ENCODE measurements at places on chromosomes 6 and 20.

DNA sequence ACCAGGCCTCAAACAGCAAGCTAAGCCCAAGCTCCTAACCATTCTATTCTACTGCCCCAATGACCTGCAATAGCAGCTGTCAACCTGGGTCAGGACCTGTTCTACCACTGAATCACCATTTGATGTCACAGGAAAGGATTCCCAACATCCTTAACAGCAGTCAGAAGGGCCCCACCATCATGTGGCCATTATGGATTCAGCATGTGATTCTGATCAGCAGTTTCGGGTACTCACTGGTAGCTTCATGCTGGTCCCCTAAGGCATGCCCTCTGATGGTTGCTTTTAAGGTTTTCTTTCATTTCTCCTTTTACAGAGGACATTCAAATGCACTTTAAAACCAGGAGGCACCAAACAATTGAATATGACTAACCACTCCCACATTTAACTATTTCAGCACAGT, 37.3 kb upstream of the MAP7 start:
- no peak for DNase-seq

DNA sequence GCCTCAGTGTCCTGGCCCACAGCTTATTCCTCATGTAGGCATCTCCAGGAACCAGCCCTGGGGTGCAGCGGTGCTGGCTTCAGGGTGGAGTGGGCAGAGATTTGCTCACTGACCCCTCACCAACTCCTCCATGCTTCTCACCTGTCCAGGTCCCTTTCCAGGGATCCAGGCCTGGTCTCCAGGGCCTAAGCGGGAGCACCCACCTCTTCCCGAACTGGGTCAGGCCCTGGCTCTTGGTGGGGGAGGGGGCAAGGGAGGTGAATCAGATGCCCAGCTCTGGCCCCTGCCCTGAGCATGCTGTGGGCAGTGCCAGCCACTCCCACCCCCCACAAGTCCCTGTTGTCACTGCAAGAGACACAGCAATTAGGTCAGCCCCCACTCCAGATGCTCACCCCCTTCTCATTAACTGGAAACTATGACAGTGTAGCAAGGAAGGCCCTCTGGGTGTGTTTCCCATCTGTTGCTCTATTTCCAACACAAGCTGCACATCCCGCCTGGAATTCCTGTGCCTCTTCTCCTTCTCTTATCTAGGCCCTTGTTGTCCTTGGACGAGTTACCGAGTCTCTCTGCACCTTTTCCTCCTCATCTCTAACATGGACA, 37.0 kb downstream of the MDFI start:
- DNase-seq = no peak

GRCh38 chr6:120302041-120302440, 952.5 kb upstream of the MAN1A1 start:
- no peak for DNase-seq

DNA sequence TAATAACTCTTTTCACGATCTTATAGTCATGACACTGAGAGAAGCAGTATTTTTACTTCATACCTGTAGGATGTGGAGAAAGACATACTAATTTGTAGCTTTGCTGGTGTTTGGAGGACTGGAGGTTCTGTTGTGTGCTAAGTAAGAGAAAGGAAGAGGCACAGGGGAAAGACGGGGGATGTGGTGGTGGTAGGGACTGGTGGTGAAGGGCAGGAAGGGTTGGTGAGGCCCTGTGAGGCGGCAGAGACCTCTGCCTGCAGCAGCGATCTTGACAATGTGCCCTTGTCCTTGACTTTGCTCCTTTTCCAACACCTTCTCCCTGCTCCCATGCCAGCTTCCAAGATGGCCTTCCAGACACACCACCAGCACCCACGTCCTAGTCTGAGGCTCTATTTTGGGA, 32.6 kb upstream of the MPC1 start:
- no peak for DNase-seq

- no peak for DNase-seq
Measured at GRCh38 chr6:156464100-156464878, 312.9 kb upstream of the ARID1B start.

- DNase-seq = no peak
Measured at GRCh38 chr6:71011871-71012371, 55.1 kb upstream of the B3GAT2 start.

GRCh38 chr20:50070361-50070760, 42.6 kb downstream of the UBE2V1 start:
- no peak for DNase-seq

- DNase-seq = peak; percentile 9
Measured at GRCh38 chr6:100228834-100229441, 234.9 kb upstream of the MCHR2 start.

DNA sequence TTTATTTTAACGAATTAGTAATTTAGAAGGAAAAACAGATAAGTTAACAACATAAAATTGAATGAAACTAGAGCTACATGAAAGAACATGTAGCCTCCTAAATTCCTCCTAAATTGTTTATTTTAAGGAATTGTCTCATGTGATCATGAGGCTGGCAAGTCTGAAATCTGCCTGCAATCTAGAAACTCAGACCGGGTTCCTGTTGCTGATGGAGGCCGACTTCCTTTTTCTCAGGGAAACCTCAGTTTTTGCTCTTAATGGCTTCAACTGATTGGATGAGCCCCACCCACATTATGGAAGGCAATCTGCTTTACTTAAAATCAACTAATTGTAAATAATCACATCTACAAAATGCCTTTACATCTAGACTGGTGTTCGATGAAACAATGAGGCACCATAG, 267.6 kb upstream of the PRND start:
- no peak for DNase-seq

GRCh38 chr6:151096691-151097606, 142.8 kb upstream of the AKAP12 start:
- DNase-seq = no peak

DNA sequence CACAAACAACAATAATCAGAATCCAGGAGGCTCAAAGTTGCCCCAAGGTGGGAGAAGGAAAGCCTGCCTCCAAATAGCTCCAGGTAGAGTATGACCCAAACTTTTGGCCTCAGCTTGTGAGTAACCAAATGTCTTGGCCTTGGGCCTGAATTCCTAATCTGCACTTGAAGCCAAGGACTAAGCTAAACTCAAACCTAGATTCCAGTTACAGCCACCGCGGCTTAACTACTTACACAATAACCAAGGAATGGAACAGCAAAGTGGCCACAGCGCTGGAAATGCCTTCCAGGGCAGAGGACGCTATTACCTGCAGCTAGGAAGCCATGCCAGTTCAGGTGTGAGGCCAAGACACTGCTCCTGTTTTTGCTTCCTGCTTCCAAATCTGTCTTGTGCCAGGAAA, 4.6 kb downstream of the NINL start:
- no peak for DNase-seq

GRCh38 chr6:47698342-47698787, at the start of gene ADGRF4:
ADGRF4 (plus strand) TSS chr6:47698580; CDS start chr6:47707246, 8,666 bp downstream.
- no peak for DNase-seq

DNA sequence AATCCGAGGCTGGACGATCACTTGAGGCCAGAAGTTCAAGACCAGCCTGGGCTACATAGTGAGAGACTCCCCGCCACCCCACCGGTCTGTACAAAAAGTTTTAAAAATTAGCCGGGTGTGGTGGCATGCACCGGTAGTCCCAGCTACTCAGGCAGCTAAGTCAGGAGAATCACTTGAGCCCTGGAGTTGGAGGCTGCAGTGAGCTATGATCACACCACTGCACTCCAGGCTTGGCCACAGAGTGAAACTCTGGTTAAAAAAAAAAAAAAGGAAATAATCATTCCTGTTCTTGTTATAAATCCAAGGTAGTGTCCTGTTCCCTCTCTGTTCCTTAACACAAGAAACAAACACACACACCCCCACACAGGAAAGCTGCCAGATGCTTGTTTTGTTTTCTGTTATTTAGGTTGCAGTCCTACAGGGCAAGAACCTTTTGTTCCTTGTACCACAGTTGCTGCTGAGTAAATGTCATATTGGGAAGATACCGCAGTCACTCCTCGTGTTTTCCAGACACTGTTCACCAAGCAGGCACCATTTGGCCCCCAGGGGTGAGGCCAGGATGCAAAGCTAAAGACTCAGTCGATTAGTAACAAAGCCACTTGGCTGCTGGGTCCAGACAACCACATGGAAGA, 28.9 kb downstream of the ASIP start:
- DNase-seq = no peak

DNA sequence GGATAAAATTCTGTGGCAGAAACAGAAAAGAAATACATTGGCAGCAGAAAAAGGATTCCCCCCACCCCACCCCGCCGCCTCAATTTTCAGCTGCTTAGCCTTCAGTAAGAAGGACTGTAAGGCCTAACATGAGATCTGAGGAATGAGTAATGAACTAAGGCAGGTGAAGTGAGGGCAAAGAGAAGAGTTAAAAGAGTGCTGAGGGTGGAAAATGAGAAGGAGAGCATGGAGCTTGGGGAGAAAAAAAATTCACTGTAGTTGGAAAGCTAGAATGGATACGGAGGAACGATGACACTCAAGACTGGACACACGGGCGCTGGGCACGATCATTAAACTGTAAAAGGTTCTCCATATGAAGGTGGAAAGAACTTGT, 14.6 kb downstream of the POM121L2 start:
- DNase-seq = no peak

DNA sequence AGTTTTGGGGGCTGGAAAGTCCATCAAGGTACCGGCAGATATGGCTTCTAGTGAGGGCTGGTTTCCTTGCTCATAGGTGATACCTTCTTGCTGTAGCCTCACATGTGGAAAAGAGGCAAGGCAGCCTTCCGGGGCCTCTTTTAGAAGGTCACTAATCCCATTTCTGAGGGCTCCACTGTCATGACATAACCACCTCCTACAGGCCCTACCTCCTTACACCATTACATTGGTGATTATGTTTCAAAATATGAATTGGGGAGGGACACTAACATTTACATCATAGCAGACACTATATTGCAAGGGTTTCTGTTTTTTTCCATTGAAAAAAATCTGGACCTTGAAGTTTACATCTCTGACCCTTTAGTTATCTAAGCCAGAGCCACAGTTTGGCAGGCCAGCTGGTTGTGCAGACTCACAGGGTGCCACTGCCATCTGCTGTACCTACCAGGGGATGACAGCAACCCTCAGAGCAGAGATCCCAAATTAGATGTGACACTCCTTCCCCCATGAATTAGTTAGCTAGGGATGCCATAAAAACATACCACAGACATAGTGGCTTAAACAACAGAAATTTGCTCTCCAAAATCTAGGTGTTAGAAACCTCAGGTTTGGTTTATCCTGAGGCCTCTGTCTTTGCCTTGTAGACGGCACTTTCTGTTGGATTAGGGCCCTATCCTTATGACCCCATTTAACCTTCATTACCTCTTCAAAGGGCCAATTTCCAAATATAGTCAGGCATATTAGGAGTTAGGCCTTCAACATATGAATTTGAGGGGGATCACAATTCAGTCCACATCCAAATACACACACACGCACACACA, 166.4 kb upstream of the RNF217 start:
- no peak for DNase-seq

- DNase-seq = no peak
Measured at GRCh38 chr6:113385020-113385431, 472.1 kb upstream of the MARCKS start.
